ENCODE measurements at places on chromosomes 13 and 19.

DNA sequence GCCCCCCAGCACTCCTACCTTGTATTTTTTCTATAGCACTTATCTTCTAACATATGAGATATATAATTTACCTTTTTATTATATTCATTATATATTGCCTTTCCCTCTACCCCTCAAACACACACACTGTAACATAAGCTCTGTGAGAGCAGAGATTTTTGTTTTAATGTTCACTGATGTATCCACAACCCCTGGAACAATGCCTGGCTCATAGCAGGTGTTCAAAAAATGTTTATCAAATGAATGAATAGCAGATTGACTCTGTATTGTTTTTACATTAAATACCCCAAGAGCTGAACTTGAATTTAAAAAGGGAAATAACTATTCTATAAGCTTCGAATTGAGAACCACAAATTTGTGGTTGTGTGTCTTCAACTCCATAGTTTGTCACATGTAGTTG is 11.0 kb downstream of the POLR1D start:
- no peak for DNase-seq
- peaks cover 12% of the 10 kb centered on the region for H3K4me1 ChIP-seq
- no peaks in the 10 kb centered on the region for H3K27me3 ChIP-seq
- peaks cover 23% of the 10 kb centered on the region for H3K36me3 ChIP-seq
- no peak overlapping the region for H3K27ac ChIP-seq

DNA sequence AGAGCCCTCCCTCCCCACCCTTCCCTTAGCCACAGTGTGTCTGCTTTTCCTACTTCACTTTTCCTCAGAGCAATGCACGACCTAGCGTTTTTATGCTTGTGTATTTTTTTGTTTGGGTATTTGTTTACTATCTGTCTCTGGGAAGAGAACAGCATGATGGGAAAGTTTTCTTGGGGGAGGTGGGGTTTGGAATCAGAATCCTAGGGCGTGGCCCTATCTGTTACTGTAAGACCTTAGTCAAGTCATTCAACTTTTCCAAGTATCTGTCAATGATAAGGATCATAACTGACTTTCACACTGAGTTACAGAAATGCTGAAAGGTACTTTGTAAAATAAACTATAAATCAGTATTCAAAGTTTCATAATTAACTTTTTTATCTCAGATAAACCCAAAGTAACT is 146.3 kb upstream of the WASF3 start:
- H3K4me1 ChIP-seq: no peaks in the 10 kb centered on the region
- no peaks in the 10 kb centered on the region for H3K27me3 ChIP-seq
- DNase-seq: no peak
- H3K27ac ChIP-seq: no peak overlapping the region
- H3K4me3 ChIP-seq: no peak overlapping the region

- peaks cover 53% of the 10 kb centered on the region for H3K4me1 ChIP-seq
- peak overlapping the region; percentile 40 for H3K4me3 ChIP-seq
- H3K27ac ChIP-seq: peak overlapping the region; percentile 89
- H3K36me3 ChIP-seq: no peaks in the 10 kb centered on the region
Measured at GRCh38 chr13:74288361-74288911, 154.2 kb upstream of the KLF12 start.

DNA sequence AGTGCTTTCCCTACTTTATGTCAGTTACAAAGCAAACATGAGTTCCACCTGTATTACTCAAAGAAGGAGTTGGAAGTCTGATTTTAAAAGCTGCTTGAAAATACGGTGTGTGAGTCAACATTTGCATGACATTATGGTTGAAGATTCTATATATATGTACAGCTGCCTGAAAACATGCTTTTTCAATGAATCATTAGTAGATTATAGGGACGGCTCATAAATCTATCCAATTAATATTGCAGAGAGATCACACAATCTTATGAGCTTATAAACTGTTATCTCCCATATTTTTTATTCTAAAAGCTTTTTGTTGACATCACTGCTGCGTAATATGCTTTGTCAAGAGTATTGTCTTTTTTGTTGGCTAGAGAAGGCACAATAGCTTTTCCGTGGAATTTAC is 873.8 kb downstream of the SLITRK6 start:
- DNase-seq: no peak
- peaks cover 17% of the 10 kb centered on the region for H3K4me1 ChIP-seq
- H3K36me3 ChIP-seq: no peaks in the 10 kb centered on the region
- H3K27me3 ChIP-seq: no peaks in the 10 kb centered on the region
- H3K4me3 ChIP-seq: no peak overlapping the region

DNA sequence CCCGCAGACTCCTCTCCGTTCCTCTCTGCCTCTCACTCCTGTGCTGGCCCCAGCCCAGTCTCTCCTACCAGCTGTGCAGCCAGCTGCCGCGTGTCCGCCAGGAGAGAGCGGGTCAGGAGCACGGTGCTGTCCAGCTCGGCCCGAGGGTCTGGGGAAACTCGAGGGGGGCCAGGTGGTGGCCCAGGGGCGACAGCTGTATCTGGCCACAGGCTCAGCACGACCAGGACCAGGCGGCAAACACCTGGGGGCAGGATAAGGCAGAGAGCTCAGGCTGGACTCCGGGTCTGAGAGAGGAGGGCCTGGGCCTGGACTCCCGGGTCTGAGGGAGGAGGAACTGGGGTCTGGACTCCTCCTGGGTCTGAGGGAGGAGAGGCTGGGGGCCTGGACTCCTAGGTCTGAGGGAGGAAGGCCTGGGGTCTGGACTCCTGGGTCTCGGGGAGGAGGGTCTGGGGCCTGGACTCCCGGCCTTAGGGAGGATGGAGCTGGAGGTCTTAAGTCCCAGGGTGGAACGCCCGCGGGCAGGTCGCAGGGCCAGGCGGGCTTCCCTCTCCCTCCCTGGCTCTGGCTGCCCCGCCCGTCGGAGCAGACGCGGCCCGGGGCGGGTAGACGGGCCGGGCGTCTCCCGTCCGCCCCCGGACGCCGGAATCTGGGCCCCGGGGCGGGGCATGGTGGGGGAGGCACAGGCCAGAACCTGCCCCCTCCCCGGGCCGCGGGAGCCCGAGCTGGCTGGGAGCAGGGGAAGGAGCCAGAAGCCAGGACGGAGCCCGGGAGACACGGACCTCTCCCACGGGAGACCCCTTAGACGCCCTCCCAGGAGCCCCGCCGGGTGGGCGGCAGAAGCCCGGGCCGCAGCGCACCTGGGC is 1.3 kb downstream of the IL11 start:
- H3K36me3 ChIP-seq: peaks cover 2% of the 10 kb centered on the region
- peaks cover 29% of the 10 kb centered on the region for H3K4me1 ChIP-seq
- peak overlapping the region; percentile 38 for H3K4me3 ChIP-seq
- peaks cover 38% of the 10 kb centered on the region for H3K27me3 ChIP-seq
- no peak overlapping the region for H3K27ac ChIP-seq
- DNase-seq: peak; percentile 62

- H3K27me3 ChIP-seq: no peaks in the 10 kb centered on the region
- peaks cover 42% of the 10 kb centered on the region for H3K36me3 ChIP-seq
- peak overlapping the region; percentile 97 for H3K4me3 ChIP-seq
- no peak for DNase-seq
- peaks cover 20% of the 10 kb centered on the region for H3K4me1 ChIP-seq
- H3K27ac ChIP-seq: peak overlapping the region; percentile 95
Measured at GRCh38 chr19:44112802-44113137, 429 bp upstream of the ZNF225 start.

- H3K27me3 ChIP-seq: no peaks in the 10 kb centered on the region
- peaks cover 26% of the 10 kb centered on the region for H3K4me1 ChIP-seq
- no peak overlapping the region for H3K4me3 ChIP-seq
- DNase-seq: no peak
- H3K36me3 ChIP-seq: peaks cover 15% of the 10 kb centered on the region
Measured at GRCh38 chr13:44438234-44438579, 64.6 kb downstream of the SERP2 start.

DNA sequence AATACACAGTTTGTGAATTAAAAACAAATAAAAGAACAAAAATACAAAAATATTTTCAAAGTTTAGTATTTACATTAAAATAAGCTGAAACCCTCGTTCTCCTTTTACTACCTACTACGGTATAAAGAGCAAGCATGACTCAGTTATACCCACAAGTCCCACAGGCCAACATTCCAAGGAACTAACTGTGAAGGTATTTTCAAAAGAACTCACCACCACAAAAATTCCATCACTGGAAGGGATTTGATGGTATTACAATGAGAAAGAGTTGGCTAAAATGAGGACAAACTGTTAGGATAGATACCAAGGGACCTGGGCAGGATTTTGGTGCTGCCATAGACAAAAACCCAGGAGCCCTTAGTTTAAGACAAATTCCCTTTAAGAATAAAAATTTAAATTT is 122.7 kb downstream of the TBC1D4 start:
- no peak overlapping the region for H3K27ac ChIP-seq
- H3K4me1 ChIP-seq: peaks cover 29% of the 10 kb centered on the region
- H3K4me3 ChIP-seq: no peak overlapping the region
- DNase-seq: no peak
- no peaks in the 10 kb centered on the region for H3K27me3 ChIP-seq

GRCh38 chr13:98821372-98822224 is 69.1 kb upstream of the SLC15A1 start:
- DNase-seq: no peak
- no peaks in the 10 kb centered on the region for H3K36me3 ChIP-seq
- no peak overlapping the region for H3K4me3 ChIP-seq
- H3K4me1 ChIP-seq: peaks cover 20% of the 10 kb centered on the region

Data from mesothelial cell of epicardium (in vitro differentiated cells).